ENCODE measurements at places on chromosomes 12 and 14.

DNA sequence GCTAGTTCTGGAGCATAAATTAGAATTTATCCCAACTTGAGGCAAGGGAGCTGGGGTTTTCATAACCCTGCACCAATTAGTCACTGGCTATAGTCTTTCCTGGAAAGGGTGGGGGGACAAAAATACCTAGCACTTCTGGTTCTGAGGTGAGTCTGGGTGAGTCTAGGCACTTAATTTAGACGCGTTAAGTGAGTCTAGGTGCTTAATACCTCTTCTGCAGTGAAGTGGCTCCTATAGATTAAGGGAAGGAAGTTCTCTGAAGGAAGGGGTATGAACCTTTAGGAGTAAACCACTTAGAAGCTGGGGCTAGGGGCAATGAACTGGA, 251.7 kb downstream of the EFCAB11 start:
- no peak for DNase-seq

GRCh38 chr12:5874514-5874913, 70.5 kb downstream of the ANO2 start:
- no peak for DNase-seq

GRCh38 chr14:72094844-72095582, 162.8 kb downstream of the RGS6 start:
- DNase-seq = no peak

DNA sequence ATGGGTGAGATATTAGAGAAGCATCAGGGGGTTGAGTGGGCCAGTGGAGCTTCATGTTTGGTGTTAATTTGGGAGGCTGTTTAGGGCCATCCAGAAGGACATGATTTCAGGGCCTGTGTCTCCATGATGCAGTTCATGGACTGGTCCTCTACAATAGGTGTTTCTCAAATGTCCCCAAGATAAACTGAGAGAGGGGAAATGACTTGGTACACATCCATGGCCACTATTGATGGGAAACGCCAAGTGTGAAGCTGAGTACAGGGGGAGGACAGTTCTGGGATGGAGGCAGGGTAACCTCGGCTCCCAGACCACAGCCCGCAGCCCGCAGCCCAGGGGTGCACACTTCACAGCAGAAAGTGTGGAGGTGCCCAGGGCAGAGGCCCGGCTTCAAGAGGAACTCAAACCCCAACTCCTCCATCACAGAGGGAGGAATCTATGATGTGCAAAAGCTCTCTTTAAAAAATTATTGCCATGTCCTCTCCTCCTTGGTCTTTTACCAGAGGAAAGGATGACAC, 33.3 kb downstream of the CACNA2D4 start:
- DNase-seq = no peak

DNA sequence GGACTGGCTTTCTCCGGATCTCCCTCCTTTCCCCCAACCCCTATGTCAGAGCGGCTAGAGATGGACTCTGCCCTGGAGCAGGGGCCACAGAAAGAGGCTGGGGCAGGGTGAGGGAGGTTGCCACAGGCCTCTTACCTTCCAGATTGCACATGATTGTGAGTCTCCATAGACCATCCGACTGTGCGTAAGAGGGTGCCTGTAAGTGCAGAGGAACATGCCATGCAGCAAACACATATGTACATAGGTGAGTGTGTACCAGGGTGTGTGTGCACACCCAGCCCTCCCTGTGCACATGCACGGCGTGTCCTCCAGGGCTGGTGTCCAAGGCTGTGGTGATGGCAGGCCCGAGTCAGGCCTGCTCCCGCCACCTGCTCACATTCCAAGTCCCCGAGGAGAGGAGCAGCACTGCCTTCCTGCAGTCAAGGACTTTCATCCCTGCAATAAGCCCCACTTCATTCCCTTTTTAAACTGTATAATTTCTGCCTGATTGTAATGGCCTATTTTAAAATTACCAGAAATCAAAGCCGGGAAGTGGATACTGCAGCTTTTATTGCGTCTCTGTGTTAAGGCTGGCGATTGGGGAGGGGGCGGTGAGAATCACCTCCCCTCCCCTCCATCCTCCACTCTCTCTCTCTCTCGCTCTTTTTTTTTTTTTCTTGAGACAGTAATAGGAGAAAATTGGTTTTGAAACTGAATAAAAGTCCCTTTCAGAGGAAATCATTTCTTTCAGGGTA, 28.5 kb downstream of the FAM222A start:
- DNase-seq = no peak

DNA sequence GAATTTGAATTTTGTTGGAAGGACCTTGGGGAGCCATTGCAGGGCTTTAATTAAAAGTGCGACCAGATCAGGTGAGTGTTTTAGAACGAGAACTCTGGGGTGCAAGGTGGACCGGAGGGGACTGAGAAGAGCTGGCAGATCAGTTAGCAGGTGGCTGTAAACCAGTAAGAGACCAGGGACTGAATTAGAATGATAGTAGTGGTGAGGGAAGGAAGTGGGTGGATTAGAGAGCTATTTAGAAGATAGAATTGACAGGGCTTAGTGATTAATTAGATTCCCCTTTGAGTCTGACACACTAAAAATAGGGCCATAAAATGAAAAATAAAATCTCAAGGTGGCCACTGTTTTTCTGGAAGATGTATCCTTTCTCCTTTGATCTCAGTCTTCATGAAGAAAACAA, 44.8 kb downstream of the PLXNC1 start:
- DNase-seq = no peak

DNA sequence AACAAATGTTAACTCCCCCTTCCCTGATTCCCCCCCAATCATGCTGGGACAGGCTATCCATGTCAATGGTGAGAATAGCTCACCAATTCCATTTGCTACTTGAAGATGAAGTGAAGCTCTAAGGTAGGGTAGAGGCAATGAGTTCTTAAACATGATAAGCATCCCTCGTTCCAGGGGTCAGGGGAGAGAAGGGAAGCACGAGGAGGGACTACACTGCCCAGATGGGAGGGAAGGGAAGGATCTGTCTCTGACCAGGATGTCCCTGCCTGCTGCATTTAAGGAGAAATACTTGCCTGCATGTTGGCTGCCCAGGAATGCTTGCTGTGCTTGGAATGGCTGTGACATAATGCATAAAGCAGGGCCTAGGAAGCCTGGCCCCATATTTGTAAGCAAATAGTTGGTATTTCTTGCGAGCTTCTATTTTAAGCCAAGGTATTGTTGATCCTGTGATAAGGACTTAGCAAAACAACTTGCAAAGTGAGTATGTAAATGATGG, 155.1 kb downstream of the CEP83 start:
- no peak for DNase-seq

DNA sequence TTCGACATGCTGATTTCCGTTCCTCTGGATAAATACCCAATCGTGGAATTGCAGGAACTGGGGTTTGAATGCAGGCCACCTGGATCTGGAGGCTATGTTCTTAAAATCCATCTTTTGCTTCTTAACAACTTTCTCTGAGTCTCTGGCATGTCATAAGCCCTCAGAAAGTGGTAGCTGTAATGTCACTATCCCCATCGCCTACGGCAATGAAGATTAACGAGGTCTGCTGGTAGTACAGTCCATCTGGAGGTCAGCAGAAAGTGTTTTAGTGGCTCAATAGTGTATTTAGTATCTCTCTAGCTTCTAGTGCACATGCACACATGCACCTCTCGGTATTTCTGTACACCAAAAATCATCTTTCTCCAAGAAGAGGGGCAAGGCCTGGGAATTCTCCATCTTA, 130.3 kb upstream of the NOS1 start:
- DNase-seq = no peak

DNA sequence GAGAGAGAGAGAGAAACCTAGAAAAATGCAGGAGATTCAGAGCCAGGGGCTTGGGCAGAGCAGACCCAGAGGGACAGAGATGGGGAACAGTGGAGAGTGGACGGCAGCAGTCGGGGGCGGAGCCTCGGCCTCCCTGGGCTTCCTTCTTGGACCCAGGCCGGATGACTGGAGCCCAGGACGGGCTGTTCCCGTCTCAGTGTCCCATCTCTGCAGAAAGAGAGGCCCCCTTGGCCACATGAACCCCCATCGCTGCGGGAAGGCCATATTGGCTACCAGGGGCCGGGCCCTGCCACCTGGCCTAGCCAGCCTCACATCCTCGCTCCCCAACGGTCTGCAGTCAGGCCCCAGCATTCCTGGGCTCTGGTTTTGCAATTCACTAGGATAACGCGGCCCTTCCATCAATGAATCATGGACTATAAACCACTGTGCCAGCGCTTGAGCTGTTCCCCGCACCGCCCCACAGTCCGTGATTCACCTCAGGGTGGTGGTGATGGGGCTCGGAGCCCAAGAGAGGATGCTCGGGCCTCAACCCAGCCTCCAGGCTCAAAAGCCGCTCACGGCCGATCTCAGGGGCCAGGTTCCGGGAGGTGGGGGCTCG, 116.5 kb downstream of the RFLNA start:
- DNase-seq = no peak

DNA sequence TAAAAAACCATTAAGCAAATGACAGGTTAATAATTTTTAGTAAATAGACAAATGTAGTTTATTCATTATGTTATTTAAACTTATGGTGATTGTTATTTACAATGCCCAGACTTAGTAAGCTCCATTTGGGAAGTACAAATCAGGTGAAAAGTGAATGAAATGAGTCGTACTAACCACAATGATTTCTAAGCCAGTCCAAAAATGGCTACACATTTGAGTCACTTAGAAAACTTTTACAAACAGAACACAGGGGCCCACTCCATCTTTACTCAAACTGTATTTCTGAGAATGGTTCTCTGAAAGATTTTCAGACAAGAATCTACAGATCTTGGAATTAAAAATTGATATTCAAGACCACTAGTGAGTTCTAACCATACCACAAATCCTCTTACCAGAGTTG, 653.3 kb upstream of the MIS18BP1 start:
- DNase-seq = no peak

GRCh38 chr14:75084513-75084912, 15.1 kb downstream of the ZC2HC1C start:
- DNase-seq = no peak

- no peak for DNase-seq
These were observed 22.7 kb downstream of the NOC4L start for GRCh38 chr12:132166801-132167591.

- no peak for DNase-seq
These were observed 493.6 kb downstream of the PCNX1 start for GRCh38 chr14:71400871-71401321.

DNA sequence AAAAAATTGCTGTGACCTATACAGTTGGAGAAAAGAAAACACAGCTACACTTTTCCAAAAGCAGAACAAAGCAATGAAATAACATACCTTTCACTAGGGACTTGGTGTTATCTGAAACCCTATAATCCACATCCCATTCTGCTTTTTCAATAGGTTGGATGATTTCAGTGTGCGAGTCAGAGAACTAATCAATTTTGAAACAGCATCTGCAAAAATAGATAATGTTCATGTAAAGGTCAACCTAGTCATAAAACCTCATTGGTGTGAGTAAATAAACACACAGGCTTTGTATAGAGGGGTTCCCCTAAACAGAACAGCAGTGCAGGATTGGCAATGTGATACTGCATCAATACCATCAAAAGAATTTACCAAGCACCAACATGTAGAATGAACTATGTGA, 173.0 kb upstream of the G2E3 start:
- DNase-seq = no peak

GRCh38 chr14:91070572-91070971, 10.1 kb upstream of the RPS6KA5 start:
- no peak for DNase-seq

DNA sequence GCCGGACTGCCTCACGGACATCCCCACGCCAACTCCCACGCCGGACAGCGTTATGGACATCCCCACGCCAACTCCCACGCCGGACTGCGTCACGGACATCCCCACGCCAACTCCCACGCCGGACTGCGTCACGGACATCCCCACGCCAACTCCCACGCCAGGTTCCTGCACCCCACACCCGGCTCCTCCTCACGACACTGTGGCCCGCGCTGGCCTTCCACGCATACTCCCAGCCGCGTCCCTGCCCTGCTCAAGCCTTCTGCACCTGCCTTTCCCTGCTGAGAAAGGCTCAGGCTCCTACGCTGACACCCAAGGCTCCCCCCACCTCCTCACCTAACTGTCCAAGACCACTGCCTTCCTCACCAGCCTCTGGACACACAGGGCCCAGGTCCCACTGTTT, 9.7 kb downstream of the CACNA2D4 start:
- DNase-seq = peak; percentile 7

- DNase-seq = no peak
These were observed 8.5 kb downstream of the IRAK3 start for GRCh38 chr12:66197495-66197921.

GRCh38 chr14:89427426-89428172, 10.6 kb upstream of the FOXN3 start:
- DNase-seq = no peak

GRCh38 chr12:121649819-121650353, 19.6 kb downstream of the MORN3 start:
- DNase-seq = peak; percentile 88

DNA sequence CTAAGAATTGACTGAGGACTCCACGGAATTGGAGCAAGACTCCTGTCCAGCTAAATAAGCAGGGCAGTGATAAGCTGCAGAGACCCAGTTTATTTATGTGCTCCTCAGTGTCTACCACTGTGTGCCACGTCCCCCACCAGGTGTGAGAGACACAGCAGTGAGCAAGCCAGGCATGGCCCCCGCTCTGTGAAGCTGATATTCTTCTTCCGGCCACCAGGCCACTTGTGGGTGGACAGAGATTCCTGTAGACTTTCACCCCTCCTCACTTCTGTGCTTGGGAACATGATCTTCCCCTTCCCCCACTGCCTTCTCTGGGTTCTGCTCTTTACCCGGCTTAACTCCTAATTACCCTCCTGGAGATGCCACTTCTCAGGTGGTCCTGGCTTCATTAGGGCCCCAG, 21.3 kb downstream of the BRAP start:
- DNase-seq = no peak

- DNase-seq = peak; percentile 64
These were observed 72.7 kb downstream of the RIN3 start for GRCh38 chr14:92585981-92586937.

- DNase-seq = no peak
These were observed 585.6 kb downstream of the GALC start for GRCh38 chr14:87407344-87407743.

DNA sequence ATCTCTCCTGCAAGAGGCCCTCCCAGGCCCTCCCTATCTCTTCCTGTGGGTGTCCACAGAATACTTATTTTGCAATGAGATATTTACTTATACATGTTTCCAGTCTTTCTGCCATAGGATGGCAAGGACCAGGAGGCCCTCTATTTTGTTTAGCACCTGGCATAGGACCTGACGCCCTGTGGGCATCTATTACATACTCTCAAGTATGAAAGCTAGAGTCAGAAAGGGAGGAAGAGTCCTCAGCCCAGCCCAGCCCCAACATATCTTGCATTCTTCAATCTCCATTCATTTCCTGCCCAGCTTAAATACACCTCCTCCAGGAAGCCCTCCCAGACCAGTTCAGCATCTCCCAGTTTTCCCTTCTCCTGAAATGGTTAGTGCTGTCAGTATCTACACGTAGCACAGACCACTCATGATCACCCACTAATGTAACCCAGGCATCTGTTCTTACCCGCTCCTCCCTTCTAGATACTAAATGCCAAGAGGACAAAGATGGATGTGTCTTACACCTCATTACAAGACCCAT, 7.4 kb downstream of the FOXN4 start:
- DNase-seq = no peak

GRCh38 chr14:85607651-85608081, 77.7 kb downstream of the FLRT2 start:
- DNase-seq = no peak

- no peak for DNase-seq
These were observed 15.8 kb downstream of the TSPAN8 start for GRCh38 chr12:71142016-71142415.

Data from CD8-positive, alpha-beta T cell (primary cell).